Fibroblast of skin of left quadriceps (primary cell): ENCODE measurements at places on chromosomes 11 and 22.
A peak's percentile ranks its signal among the peaks of the same experiment; 100 is the strongest.

- no peak for DNase-seq
Observed at GRCh38 chr11:18322818-18323570, 627 bp downstream of the GTF2H1 start.

DNA sequence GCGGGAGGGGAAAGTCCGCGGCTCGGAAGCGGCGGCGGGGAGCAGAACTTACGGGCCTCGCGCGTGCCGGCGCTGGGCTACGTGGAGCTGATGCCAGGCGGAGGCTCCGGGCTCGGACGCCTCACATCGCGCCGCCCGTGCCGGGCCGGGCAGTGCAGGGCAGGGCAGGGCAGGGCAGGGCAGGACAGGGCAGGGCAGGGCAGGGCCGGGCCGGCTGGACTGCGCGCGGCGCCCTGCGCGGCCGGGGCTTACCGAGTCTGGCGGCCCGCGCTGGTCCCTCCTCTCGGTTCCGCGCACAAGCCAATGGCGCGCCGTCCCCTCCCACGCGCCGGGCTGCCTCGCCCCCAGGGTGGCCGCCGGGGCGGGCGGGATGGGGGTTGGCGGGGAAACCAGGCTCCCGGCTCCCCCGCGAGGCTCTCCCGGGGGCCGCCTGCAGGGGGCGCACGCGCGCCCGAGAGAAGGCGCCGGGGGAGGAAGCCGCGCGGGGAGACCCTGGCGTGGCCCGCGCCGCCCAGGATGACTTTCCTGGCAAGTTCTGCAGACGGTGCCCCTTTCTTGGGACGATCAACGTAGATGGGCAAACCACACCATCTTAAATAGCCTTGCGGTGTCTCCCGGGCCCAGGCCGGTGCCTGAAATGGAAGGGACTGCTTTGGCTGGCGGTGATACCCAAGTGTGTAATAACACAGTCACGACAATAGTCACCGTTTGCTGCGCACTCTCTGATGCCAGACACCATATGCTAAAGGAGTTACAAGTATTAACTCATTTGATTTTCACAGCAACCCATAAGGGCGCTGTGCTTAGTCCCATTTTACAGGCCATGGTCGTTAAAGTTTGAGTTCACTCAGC is at the start of gene TP53I11:
TP53I11 (minus strand) TSS at position 259 of the 852 bp plus-strand sequence. CDS start 12,548 bp downstream, outside the sequence.
- DNase-seq = peak; percentile 35

DNA sequence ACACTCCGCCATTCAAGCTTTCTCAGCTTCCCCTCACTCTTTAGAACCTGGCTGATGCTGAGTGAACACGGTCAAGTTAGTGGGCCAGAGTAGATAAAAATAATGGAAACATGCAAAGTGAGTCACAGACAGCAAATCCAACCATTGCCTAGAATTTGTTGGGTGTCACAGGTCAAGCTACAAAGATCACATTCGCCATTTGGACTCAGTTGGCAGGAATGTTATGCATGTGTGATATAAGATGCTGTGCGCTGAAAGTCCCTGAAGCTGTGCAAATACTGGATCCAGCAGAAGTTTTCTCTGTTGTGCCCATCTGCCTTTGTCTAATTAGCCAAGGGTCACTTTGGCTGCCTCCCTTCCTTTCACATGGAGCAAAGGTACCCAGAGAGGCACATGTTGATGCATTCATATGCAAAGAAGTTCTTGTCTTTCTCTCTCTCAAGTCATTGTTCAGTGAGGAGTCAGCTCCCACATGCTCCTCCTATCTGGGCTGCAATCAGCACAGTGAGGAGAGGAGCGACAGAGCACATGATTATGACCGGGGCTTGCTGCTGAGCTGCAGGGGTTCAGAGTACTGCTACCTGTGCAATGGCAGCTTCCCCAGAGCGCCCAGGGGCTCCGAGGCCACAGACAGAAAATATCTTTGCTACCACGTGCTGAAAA is 39.7 kb downstream of the FLI1 start:
- no peak for DNase-seq

- DNase-seq = no peak
Observed at GRCh38 chr22:33538277-33538885, 381.9 kb downstream of the LARGE1 start.

- no peak for DNase-seq
Observed at GRCh38 chr11:126583101-126583500, 227.6 kb downstream of the ST3GAL4 start.

GRCh38 chr11:77283101-77283500 is 18.4 kb downstream of the GDPD4 start:
- no peak for DNase-seq
